Mucosa of gallbladder (tissue), 1 donor: ENCODE measurements at places on chromosomes 1 and 21. TPM values are rescaled to one million over a fixed set of nuclear protein-coding genes. Genes with fewer than 3 reads are reported as not detected.
A peak's percentile ranks its signal among the peaks of the same experiment; 100 is the strongest.

GRCh38 chr1:203121186-203122015 is 6.1 kb upstream of the ADORA1 start:
- DNase-seq, result no peak

GRCh38 chr1:175155473-175155856 is 37.1 kb downstream of the KIAA0040 start:
- DNase-seq, result no peak

DNA sequence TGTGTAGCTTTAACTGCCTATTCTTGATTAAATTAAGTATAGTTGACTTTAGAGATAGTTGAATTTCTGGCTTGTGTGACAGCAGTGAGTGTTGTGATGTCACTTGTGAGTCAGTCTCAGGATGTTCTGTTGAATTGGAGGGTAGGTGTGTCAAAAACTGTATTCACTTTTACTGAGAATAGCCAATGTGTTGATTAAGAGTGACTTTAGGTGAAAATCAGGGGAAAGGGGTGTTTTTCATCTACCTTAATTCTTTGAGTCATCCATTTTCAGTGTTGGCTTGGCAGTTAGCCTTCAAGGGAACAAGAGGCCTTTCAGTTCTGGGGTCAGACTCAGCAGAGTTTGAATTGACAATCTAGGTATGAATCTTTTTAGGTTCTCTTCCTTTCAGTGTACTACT is 75.9 kb downstream of the CDC14A start:
- DNase-seq, result no peak

GRCh38 chr1:16189003-16189402 is 23.4 kb downstream of the ARHGEF19 start:
- no peak for DNase-seq

- DNase-seq, result no peak
Observed at GRCh38 chr1:19402031-19402813, 83.1 kb downstream of the CAPZB start.

DNA sequence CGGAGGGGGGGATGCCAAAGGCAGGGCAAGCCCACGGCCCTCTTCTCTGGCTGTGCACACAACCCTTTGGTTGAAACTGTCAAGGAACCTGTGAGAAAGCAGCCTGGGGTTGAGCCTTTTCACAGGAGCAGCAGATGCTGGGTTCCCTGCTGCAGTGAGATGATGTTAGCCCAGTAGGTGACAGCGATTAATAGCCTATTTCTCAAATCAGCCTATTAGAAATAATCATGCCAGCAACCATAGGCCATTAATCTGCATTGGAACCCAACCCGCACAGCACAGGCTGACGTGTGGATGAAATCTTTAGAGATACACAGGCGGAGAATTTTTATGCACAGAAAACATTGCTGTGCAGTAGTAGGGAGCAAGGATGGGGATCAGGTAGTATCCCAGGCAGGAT is 637.5 kb downstream of the AJAP1 start:
- no peak for DNase-seq

DNA sequence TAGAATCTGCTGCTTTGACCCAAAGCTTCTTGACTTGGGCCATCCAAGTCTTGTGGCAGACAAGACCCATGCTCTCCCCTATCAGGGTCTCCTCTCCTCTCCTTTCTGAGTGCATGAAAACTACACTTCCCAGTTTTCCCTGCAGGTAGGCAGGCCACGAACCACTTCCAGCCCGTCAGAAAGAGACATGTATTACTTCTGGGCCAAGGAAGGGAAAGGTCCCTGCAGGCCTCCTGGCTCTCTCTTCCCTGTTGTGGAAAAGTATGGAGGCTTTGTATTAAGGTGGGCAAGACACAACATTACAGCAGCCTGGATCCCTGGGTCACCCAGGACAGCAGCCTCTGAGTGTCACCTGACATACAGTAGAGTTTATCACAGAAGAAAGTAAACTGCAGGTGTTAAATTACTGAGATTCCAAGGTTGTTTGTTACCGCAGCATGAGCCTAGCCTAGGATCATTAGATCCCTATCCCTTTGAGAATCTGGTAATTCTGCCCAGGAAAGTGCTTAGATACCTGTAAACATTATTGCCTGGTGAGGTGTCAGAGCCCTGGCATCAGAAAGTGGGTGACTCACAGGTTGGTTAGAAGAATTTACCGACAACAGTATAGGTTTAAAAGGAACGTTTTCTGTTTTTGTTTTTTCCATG is 717.3 kb downstream of the MATN1 start:
- no peak for DNase-seq

GRCh38 chr1:229167318-229167717 is 103.6 kb upstream of the RAB4A start:
- DNase-seq, result no peak

DNA sequence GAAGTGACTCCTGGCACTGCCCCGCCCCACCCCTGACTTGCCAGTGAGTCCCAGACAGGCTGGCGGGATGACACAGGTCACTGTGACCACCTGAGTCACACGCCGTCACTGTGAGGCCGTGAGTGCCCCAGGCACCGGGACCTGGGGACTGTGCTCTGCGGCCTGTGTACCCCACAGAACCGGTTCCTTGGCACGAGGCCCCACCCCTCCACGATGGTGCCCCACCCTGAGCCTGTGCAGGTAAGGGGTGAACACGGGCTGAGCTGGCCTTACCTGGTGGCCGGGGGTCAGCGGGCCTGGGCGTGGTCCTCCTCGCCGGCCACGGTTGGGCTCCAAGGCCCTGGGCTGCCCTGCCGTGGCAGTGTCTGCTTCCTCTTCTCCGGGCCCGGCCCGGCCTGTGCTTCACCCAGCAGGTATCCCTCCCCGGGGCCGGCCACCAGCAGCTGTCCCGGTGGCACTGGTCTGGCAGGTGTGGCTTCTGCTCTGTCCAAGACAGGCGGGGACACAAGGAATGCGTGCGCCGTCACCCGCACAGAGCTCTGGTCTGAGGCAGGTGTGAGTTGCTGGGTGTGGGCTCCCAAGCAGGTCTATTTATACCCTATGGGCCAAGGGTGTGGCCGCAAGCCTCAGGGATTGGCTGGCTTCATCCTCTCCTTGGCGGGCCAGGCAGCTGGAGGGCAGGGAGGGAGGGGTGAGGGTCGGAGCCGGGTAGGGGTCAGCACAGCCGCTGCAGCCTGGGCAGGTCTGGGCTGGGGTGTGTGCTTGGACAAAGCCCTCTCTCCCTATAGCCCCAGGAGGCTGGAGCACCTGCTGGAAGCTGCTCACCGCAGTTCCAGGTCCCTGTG is at the start of gene RNF223:
Gene RNF223 (minus strand): TSS at position 564 of the 845 bp plus-strand sequence. CDS start 1,740 bp downstream, outside the sequence.
- peak; percentile 59 for DNase-seq

- DNase-seq, result no peak
Observed at GRCh38 chr1:207747627-207748492, 4.0 kb upstream of the CD46 start.

- DNase-seq, result no peak
Observed at GRCh38 chr1:235401251-235401650, 34.0 kb downstream of the TBCE start.

DNA sequence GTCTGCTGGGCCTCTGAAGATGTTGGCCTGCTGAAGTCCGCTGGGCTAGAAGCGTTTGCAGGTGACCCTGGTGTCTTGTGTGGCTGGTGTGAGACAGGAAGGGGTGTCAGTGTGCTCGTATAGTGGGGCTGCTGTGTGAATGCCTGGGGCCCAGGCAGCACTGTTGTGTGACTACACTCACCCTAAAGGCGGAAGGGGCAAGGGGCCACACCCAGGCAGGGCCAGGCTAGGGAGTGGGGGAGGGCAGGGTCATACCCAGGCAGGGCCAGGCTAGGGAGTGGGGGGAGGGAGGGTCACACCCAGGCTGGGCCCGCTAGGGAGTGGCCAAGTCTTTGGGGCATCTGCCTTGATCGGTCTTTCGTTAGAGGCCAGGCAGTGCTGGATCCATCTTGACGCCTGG is 25.0 kb downstream of the PDXK start:
- no peak for DNase-seq

DNA sequence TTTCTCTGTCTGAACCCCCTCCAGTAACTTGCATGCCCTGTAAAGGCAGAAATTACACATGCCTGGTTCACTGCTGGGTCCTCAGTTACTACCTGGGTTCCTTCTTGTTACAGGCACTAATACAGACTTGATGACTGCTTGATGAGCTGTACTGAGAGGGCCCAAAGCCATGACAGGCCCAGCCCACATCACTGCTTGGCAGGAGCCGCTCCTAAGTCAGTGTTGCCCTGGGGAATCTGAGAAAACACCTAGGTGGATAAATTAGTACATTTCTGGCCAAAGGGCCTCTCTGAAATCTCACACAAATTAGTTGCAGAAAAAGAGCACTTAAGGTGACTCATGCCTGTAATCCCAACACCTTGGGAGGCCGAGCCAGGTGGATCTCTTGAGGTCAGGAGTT is 37.8 kb upstream of the IRF2BP2 start:
- no peak for DNase-seq

The PLXNA2 gene
- total RNA-seq, result 37.4 TPM

The XCL1 gene
- 1.6 TPM for total RNA-seq

The OR2L2 gene
- 0.06 TPM for total RNA-seq

The NFASC gene
- total RNA-seq, result 18.0 TPM

The S100A14 gene
- 56.9 TPM for total RNA-seq

The SEMA4A gene
- 24.4 TPM for total RNA-seq

The ZYG11A gene
- total RNA-seq, result 0.09 TPM

The PPIAL4G gene
- 0.09 TPM for total RNA-seq
